NCI-H82 (cell line): ENCODE measurements at places on chromosomes 13 and 19.

GRCh38 chr19:54369082-54369687, 4.5 kb upstream of the LAIR1 start:
- no peak for DNase-seq

DNA sequence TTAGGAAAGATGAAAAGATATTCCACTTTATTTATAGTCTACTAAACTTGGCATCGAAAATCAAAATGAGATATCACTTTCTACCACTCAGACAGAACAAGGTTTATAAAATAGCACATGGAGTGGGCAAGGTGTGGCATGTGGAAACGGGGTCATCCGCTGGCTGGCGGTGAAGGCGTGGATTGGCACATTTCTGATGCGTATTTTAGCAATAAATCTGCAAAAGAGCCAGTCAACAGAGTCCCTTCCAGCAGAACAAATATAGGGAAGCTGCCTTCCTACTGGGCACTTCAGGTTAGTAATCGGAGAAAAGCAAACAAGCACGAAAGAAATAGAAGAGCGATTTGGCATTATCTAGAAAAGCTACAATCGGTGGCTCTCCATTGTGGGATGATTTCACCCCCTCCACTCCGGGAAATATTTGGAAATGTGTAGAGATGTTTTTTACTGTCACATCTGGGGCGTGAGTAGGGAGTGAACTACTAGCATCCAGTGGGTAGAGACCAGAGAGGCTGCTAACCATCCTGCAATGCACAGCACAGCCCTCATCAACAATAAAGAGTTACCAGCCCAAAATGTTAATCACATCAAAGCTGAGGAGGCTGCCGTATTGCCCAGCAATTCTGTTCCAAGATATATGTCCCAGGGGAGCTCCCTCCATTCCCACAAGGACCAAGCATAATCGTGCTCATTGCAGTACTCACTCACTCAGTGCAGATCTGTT, 116.1 kb upstream of the PEG3 start:
- DNase-seq: no peak

DNA sequence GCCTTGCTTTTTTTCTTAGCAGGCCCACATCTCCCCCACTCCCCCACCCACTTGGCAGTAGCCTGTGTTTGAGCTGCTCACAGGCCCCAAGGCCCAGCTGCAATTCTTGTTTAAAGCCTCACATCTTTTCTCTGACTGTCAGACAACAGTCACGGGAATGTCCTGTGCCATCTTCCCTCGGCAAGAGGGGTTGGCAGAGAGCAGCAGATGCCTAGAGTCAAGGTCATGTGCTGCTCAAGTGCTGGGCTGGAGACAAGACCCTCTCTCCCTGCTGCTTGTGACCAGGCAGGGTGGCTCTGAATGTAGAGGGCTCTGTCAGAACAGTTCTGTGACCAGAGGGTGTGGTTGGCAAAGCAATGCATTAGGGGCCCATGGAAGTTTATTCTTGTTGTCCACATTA, 47.4 kb downstream of the BBC3 start:
- DNase-seq: no peak

DNA sequence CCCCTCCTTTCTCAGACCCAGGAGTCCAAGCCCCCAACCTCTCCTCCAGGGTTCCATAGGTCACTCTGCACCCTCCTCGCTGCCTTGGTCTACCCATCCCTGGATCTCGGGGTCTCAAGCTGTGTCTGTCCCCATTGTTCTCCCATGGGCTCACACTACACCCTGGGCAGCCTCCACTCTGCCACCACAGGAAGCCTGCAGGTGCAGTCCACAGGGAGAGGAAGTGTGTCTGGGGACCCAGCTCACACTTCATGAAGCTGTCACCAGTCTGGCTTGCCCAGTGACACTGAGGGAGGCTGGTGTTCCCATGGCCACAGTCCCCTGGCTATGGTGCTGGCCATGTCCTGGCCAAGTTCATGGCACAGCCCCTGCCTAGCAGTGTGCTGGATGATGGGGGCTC, 5.3 kb downstream of the NECTIN2 start:
- no peak for DNase-seq

DNA sequence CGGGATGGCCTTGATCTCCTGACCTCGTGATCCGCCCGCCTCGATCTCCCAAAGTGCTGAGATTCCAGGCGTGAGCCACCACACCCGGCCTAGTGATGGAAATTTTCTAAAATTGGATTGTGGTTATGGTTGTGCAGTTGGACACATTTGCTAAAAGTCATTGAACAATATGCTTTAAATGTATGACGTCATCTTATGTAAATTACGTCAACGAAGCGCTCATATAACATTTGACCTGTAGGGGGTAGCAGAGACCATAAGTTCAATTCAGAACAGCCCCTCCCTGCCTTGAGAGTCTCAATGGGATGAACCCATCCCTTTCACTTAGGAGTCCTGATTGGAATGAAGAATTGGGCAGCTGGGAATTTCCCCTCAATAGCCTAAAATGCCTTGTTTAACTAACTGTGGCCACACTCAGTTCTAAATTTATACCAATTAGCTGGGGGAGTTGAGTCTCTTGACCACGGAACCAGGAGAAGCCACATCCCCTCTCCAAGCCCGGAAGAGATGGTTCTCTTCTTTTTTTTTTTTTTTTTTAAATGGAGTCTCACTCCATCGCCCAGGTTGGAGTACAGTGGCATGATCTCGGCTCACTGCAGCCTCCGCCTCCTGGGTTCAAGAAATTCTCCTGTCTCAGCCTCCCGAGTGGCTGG, 15.2 kb upstream of the TLE6 start:
- peak; percentile 86 for DNase-seq

DNA sequence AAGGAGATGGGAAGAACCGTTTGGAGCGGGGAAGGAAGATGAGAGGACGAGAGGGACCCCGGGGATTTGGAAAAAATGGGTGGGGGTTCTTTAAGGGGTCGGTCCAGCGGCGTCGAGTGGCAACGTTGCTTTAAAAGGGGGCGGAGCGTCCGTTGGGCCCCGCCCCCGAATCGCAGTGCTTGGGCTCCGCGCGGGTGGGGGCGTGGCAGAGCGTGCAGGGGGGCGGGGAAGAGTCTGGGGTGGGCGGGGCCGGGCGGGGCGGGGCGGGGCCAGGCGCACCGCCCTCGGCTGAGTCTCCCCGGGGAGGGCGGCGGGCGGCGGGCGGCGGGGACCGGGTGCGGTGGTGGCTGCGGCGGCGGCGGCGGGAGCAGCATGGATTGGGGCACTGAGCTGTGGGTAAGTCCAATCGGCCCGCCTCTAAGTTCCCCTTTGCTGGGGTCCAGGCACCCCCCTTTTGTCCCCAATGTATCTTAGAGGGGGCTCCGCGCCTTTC, at the start of gene TRIP10:
TRIP10 (plus strand) TSS at position 291 of the 493 bp plus-strand sequence; CDS start at position 373, 82 bp downstream.
- DNase-seq: peak; percentile 91

- no peak for DNase-seq
These were observed 1177.9 kb downstream of the DIAPH3 start for GRCh38 chr13:58985845-58986244.

GRCh38 chr19:11014403-11014911, 53.6 kb downstream of the SMARCA4 start:
- DNase-seq: no peak

GRCh38 chr19:43643326-43643725, 3.7 kb upstream of the CADM4 start:
- no peak for DNase-seq

DNA sequence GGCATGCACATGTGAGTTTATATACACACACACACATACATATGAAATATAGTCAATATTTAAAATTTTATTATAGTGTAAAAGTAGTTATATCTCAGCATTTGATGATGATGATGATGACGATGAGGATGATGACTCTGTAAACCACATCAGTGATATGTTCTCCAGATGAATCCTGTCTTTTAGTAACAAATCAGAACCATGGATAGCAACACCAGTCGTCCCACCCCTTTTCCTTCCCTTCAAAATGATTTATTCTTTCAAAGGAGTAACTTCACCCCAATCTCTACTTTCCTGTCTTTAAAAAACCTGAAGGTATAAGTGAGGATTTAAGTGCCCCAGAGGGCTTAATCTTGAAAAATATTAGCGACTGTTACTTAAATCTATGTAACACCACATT, 74.1 kb downstream of the DCLK1 start:
- no peak for DNase-seq

DNA sequence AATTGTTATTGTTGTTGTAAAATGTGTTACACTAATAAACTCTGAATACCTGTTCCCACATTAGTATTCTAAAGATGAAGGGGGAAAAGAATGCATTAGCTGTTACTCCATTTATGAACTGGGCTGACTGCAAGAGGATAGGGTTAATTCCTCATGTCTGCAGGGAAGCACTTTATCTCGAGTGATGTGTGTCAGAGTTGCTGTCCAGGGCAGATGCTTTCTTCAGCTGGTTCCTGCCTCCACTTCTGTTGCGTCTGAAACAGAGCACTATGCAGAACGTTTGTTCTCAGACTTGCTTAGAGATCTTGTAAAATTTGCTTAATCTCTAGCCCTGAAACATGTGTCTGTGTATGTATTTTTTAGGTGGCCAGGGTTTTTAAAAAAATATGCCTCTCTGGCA, 318.8 kb downstream of the SPRY2 start:
- no peak for DNase-seq

- no peak for DNase-seq
These were observed 134.3 kb upstream of the MYO16 start for GRCh38 chr13:108494991-108495645.

DNA sequence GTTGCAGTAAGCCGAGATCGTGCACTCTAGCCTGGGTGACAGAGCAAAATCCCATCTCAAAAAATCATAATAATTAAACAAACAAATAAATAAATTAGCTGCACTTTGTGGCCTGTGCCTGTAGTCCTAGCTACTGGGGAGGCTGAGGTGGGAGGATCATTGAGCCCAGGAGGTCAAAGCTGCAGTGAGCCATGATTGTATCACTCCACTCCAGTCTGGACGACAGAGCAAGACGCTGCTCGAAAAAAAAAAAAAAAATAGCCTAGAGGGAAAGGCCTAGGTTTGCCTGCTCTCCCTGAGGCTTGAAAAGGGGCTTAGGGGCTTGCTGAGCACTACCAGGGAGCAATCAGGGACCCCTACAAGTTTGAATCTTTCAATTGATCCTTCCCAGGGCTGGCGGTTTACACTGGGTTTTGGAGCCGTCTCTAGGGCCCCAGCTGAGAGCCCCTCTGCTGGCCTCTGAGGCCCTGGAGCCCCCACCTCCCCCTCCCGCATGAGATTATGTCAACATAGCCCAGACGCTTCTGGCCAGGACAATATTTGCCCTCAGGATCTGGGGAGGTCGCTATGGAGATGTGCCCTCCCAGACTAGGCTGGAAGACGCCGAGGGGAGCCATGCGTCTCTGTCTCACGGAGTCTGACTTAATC, 10.4 kb upstream of the GIPR start:
- peak; percentile 98 for DNase-seq

- DNase-seq: peak; percentile 63
These were observed 24.8 kb downstream of the C2CD4C start for GRCh38 chr19:383922-384798.

- no peak for DNase-seq
These were observed 39.4 kb upstream of the FARP1 start for GRCh38 chr13:98103531-98103930.

- no peak for DNase-seq
These were observed 526.6 kb upstream of the KLHL1 start for GRCh38 chr13:70634893-70635292.
